Progenitor cell of endocrine pancreas (in vitro differentiated cells): ENCODE measurements at places on chromosomes 16 and 17. TPM values are rescaled to one million over a fixed set of nuclear protein-coding genes. Genes with fewer than 3 reads are reported as not detected.

DNA sequence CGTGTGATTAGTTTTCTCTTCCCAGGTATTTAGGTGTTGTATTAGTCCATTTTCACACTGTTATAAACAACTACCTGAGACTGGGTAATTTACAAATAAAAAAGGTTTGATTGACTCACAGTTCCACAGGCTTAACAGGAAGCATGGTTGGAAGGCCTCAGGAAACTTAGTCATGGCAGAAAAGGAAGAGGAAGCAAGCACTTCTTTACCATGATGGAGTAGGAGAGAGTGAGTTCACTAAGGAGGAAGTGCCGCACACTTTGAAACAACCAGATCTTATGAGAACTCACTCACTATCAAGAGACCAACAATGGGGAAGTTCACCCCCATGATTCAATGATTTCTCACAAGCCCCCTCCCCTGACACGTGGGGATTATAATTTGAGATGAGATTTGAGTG, 1343.7 kb upstream of the GOT2 start:
- no peak for DNase-seq

GRCh38 chr16:86609115-86609514, 30.8 kb downstream of the FOXL1 start:
- DNase-seq, result no peak

DNA sequence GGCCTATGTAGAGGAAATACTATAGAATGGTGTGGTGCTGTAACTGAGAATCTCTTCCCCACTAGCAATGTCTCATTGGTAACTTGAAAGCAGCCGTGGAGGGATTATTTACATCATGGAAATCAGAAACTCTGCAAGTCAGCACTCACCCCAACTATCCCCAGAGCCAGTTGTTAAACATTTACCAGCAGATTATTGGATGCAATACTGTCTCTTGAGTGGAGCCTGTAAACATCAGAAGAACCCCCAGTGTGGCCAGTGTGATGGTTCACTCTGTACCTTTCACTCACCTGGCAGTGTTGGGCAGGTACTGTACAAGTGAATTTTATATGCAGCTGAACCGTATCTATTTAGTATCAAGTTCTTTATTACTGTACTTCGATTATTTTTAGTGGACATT, 299.8 kb upstream of the SALL1 start:
- no peak for DNase-seq

DNA sequence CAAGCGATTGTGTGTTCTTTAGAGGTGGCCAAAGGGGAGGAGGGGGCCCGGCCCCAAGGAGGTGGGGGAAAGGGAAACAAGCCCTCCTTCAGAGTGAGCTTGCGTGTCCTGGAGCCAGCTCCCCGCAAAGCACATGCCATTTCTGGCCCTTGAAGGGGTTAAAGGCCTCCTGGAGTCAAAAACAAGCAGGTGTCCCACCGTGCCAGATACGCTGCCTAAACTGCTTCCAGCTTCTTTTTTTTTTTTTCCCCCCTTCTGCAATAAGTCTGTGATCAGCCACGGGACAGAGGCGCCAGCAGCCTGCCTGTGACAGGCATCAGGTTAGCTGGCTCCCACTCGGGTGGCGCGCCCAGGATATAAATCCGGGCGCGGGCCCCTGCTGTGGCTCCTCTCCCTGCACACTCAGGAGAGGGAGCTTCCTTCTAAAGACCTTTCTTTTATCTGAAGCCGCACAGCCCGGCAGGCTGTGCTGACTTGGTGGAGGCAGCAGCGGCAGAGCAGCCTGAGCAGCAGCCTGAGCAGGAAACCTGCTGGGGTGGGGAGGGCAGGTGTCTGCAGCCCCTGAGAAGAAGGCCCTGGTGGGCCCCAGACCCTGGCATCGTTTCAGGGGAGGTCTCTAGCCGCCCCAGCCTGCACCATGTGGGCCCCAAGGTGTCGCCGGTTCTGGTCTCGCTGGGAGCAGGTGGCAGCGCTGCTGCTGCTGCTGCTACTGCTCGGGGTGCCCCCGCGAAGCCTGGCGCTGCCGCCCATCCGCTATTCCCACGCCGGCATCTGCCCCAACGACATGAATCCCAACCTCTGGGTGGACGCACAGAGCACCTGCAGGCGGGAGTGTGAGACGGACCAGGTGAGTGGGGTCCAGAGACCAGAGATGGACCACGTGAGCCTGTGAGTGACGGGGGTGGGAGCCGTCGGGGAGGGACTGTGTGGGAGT, at the start of gene WFIKKN2:
WFIKKN2 (plus strand) TSS at position 286 of the 934 bp plus-strand sequence; CDS start at position 638, 352 bp downstream.
- DNase-seq, result no peak

GRCh38 chr16:21097151-21097550, 53.5 kb downstream of the DNAH3 start:
- no peak for DNase-seq

- DNase-seq, result no peak
Measured at GRCh38 chr17:73770115-73770848, 126.0 kb upstream of the SDK2 start.

DNA sequence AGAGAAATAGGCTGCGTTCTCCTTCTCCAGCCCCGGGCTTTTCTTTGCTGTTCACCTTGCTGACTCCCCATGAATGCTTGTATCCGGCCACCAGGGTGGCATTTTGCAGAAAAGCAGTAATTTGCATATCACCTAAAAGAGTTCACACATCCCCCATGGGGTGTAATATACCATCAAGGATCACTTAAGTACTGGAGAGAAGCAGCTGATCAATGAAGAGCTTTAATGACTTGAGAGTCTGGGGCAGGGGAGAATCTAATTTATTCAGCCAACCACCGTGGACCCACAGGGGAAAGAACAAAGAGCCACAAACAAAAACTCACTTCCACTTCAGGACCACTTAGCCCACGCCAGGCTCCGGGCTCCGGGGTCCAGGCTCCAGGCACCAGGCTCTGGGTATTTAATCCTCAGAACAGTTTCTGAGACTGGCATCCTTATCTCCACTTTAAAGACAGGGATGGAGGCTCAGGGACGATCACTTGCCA, 33.9 kb upstream of the SEC14L1 start:
- no peak for DNase-seq

GRCh38 chr17:66920435-66920834, 44.1 kb upstream of the CACNG4 start:
- DNase-seq, result no peak

Gene OR1F1
- not detected in 2 replicates for total RNA-seq

Gene CCL1
- total RNA-seq, result not detected in 2 replicates

Gene KRTAP3-1
- total RNA-seq, result not detected in 2 replicates

Gene SLFN13
- 32.4 and 33.6 TPM in 2 replicates for total RNA-seq
